ENCODE measurements at places on chromosomes 4 and X. TPM values are rescaled to one million over a fixed set of nuclear protein-coding genes. Genes with fewer than 3 reads are reported as not detected.

DNA sequence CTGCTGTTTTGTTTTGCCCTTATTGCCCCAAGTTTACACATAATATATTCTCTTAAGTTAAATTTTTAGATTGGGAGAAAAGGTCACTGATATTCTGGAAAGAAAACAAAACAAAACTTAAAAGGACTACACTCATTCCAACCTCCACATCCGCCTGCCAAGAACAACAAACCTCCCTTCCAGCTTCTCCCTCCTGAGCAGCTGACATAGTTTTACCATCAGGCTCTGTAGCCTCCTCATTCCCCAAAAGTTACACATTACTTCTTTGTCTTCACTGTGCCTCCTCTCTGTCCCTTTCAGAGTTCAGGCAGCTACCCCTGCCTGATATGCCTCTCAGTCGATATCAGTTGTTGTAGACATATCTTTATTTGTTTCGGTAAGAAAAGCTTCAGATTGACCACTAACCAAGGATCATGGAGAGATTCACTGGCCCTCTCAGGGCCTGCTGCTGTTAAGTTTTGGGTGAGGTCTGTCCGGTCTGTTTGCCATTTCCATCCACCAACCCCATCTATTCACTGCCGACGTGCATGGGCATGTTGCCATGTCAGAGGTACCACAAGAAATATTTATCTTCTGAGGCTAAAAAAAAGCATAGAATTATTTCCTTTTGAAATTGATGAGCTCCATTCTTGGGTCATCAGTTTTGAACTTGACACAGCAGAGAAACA is 164.1 kb downstream of the GASK1B start:
- peak; percentile 61 for DNase-seq

- DNase-seq, result no peak
Observed at GRCh38 chr4:152591396-152591795, 55.5 kb upstream of the FBXW7 start.

DNA sequence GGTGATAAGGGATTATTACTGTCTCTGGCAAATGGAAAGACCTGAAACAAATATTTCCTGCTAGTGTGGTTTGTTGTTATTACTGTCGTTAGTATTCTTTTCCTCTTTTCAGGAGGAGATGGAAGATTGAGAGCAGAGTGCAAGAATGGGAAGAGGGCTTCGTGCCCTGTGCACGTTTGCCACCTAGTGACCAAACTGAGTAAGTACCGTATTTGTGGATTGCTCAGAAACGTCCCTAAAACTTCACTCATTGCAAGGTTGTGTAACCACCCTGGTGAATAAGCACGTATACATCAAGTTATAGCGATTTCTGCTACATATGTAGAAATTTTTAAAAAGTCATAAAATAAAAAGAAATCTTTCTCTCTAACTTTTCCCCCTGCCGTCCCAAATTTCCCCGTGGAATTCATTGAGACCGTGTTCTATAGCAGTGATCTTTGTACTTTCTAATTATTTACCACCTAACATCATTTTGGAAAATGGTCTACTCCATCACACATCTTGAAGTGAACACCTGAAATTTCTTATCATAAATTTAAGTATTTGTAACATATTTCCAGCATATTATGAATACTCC is 24.3 kb downstream of the LINC00632 start:
- DNase-seq, result no peak

DNA sequence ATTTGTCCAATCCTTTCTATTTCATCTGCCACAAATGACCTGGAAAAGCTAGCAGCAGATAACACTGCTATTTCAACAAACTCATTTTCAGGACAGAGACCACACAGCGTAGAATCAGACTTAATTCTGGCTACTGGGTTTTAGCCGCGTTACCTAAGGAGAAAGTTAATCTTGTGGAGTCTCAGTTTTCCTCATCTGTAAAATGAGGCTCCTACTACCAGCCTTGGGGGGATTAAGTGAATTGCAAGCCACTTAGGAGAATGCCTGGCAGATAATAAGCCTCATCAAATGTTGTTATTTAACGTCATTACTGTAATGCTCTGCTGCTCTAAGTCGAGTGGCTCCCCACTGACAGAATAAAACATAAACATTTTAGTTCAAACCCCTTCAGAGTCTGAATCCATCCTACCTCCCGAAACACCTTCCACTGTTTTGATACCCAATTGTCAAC is 1.4 kb downstream of the CCNI start:
- no peak for DNase-seq

The PRRG3 gene
- total RNA-seq, result 2.3 TPM

The GNRHR gene
- not detected for total RNA-seq

GRCh38 chr4:16505726-16506125 is 279.5 kb upstream of the TAPT1 start:
- no peak for DNase-seq

The SOD3 gene
- 78.6 TPM for total RNA-seq

The NPY2R gene
- total RNA-seq, result not detected

DNA sequence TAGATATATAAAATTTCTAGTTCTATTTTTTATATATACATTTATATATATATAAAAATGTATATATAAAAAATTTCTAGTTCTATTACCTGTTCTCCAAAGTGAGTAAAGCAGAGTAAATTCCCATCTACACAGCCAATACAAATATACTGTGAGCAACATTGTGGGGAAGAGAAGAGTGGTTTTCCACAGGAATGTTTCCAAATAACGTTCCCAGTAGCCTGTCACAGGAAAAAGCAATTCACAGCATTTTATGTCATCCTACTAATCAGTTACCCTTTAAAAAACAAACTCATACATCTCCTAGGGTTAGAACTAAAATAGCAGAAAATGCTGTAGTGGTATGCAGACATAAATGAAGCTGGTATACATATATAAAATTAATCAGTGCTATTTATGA is 44.5 kb downstream of the AASDH start:
- DNase-seq, result no peak

GRCh38 chr4:144732584-144733428 is 86.8 kb downstream of the HHIP start:
- no peak for DNase-seq

The ATOH1 gene
- not detected for total RNA-seq

The WDR17 gene
- 4.1 TPM for total RNA-seq

DNA sequence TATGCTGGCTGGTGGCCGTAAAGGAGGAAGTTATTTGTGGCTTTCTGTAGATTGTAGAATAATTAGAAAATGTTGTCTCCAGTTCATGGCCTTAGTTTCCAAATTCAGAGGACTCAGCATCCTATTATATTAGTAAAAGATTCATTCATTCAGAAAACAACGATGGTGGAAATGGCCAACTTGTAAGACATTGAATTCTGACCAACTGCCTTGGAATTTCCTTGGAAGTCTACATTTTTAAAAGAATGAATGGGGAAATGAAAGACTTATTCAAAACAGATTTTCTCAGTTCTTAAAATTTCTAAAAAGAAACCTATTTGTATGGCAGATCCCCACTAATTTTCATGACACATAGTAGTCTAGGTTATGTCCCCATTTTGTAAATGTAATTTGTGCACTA is 561.5 kb downstream of the ANKRD50 start:
- no peak for DNase-seq

- no peak for DNase-seq
Observed at GRCh38 chr4:165016971-165017370, 14.8 kb upstream of the TRIM60 start.

DNA sequence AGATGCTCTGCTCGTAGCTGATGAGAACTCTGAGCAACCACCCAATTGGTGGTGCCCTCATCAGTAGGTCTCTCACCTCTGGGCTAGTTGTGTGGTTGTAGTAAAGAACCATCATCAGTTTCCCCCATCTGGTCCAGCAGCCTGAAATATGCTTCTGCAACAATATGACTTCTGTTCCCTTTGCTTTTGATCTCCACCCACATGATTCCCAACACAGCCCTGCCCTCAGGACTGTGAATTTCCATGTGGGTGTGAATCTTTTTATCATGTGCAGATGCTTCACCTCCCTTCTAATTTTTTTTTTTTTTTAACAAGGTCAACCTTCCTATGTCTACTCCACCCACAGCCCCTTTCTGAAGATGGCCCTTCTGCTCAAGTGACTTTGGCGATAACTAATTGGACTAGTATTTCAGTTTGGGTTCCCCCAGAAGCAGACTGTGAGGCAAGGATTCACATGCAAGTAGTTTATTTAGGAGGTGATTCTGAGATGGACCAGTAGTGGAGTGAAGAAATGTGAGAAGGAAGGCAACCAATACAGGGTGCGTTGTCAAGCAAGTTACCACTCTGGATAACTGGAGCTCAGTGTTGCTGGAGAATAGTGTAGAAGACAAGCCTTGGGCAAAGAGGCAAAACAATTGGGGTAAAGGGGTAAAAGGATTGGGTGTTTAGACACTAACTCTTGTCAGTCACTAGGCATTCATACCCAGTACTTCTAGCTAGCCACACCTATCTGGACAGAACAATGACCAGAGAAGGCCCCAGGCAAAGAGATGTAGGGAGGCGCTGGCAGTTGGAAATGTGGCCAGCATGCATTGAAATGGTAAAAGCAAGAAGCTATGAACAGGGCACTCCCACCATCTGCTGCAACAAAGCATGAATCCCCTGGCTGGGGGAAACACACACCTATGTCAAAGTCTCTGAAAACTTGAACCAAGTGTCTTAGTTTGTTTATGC is 466.2 kb downstream of the BCOR start:
- no peak for DNase-seq

DNA sequence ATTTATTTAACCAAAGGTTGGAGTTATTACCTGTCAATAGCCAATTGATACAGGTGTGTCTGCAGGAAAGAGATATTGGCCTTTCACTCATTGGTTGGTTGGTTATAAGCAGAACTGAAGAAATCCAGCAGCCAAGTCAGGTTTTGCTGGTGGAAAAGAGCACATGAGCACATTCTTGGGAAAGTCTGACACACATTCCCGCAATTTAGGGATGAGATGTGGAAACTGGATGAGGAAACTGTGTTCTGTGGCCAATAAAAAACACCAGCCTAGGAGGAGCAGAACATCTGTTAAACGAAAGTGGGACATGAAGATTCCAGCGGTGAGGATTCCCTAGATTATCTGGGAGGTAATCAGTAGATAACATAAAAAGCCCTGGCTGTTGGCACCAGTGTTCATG is 567.4 kb upstream of the CPEB2 start:
- DNase-seq, result no peak

- DNase-seq, result no peak
Observed at GRCh38 chr4:185540487-185541120, 5.3 kb upstream of the PDLIM3 start.

- DNase-seq, result no peak
Observed at GRCh38 chr4:185774845-185775680, 36.9 kb downstream of the SORBS2 start.

The VEGFD gene
- total RNA-seq, result not detected

The OTUD6A gene
- not detected for total RNA-seq

DNA sequence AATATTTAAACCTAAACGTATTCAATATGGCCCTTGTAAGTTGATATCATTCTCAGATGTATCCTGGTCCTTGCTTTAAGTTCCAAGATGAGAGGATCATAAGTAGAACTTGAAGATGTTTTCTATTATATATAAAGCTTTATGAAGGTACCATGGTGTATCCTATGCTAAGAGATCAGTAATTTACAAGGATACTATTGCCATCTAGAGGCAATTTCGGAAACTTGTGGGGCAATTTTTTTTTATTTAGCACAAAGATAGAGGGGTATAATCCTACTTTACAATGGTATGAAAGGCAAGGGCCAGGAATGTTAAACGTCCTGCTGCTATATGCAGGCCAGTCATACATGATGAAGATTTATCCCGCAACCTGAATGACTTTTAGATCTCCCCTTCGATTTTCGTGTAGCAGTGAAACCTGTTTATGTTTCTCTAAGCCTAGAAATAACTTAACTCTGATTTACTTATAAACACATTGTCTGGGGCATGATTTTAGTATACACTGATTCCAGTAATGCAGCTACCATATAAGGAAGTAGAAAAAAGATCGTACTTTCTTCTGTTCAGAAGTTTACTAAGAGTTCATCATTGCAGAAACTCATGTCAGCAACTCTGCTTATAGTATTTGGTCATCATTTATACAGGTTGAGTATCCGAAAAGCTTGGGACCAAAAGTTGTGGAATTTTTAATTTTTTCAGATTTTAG is 2.6 kb downstream of the SLC25A31 start:
- no peak for DNase-seq

- DNase-seq, result no peak
Observed at GRCh38 chr4:31620476-31620875, 900.3 kb downstream of the PCDH7 start.

Data from uterus (tissue), 4 donors.